ENCODE measurements at places on chromosomes 4 and X. TPM values are rescaled to one million over a fixed set of nuclear protein-coding genes. Genes with fewer than 3 reads are reported as not detected.

Gene SNCA
- 15.9 TPM for total RNA-seq

Gene CACNA1F
- 0.50 TPM for total RNA-seq

Gene GABRE
- not detected for total RNA-seq

Gene TNMD
- not detected for total RNA-seq

Gene RIBC1
- 1.3 TPM for total RNA-seq

Gene GPR82
- not detected for total RNA-seq

Gene MCUB
- total RNA-seq = 146 TPM

Gene NLGN4X
- total RNA-seq = not detected

Gene JCHAIN
- total RNA-seq = 0.78 TPM

Gene BEX2
- 19.6 TPM for total RNA-seq

Gene PFKFB1
- total RNA-seq = 0.45 TPM

Gene ARHGEF38
- total RNA-seq = not detected

Gene FMR1NB
- total RNA-seq = not detected

Gene MAGEA2
- not detected for total RNA-seq

Gene RHOXF2
- not detected for total RNA-seq

Gene NUP62CL
- total RNA-seq = 2.4 TPM

Gene PCDH7
- not detected for total RNA-seq

Gene TMSB15C
- 2.9 TPM for total RNA-seq

Gene RNF4
- 78.9 TPM for total RNA-seq

Gene H2BW1
- total RNA-seq = not detected

Gene TCEAL7
- total RNA-seq = not detected

Gene MAGEA2B
- total RNA-seq = not detected

Gene DTHD1
- not detected for total RNA-seq
